ENCODE measurements at places on chromosomes 16 and 17.

DNA sequence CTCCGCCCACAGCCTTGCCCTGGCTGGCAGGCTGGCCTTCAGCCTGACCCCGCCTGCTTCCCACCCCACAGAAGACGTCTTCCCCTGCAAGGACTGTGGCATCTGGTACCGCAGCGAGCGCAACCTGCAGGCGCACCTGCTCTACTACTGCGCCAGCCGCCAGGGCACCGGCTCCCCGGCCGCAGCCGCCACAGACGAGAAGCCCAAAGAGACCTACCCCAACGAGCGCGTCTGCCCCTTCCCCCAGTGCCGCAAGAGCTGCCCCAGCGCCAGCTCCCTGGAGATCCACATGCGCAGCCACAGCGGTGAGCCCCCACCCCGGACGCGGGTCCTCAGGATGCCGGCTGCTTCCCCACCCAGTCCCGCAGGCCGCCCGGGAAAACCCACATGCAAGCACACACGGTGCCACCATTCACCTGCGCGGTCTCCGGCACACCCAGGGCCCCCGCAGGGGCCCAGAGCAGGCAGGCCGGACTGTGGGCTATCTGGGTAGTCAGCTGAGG lies 38.2 kb upstream of the ZC3H18 start:
- no peak for DNase-seq

DNA sequence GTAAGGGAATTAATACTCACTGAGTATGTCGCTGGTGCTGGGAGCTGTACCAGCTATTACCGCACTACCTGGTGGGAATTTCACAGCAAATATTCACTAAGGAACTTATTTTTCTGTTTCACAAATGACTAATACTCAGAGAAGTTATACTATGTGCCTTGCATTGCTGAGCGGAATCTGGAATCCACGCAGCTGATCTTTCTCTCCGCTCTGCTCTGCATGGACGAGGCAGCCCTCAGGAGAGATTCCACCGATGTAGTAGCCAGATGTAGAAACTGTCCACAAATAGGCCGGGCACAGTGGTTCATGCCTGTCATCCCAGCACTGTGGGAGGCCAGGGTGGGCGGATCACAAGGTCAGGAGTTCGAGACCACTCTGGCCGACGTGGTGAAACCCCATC lies 17.1 kb downstream of the NME3 start:
- no peak for DNase-seq

- DNase-seq = no peak
Observed at GRCh38 chr17:7838090-7839075, 4.4 kb downstream of the KDM6B start.

GRCh38 chr16:51402298-51402697 lies 251.2 kb upstream of the SALL1 start:
- DNase-seq = no peak

GRCh38 chr16:6576606-6577005 lies 756.0 kb upstream of the RBFOX1 start:
- no peak for DNase-seq

DNA sequence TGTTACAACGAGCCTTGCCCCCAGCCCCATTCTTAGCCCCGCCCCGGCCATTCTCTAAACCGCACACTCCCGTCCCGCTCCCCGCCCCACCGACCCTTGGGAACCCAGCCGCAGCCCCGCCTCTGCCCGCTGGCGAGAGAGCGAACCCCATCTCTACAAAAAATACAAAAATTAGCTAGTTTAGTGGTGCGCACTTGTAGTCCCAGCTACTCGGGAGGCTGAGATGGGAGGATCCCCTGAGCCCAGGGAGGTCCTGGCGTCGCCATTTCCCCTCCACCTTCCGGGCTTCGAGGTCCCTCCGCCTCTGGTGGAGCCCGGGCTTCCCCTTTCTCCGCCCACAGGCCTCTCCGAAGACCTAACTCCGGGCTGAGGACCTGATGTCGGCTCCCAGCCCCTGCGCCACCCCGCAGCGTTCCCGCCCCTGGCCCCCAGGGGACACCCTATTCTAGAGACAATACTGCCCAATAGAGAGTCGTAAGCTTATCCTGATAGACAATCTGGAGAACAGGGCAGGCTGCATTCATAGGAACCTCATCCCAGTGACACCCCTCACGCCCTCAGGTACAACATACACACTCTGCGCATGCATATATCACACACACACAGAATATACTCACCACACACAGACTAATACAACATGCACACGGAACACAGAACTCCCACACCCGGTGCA lies 480 bp upstream of the PROCA1 start:
- DNase-seq = no peak

GRCh38 chr16:47392081-47392480 lies 68.8 kb downstream of the ITFG1 start:
- DNase-seq = no peak

DNA sequence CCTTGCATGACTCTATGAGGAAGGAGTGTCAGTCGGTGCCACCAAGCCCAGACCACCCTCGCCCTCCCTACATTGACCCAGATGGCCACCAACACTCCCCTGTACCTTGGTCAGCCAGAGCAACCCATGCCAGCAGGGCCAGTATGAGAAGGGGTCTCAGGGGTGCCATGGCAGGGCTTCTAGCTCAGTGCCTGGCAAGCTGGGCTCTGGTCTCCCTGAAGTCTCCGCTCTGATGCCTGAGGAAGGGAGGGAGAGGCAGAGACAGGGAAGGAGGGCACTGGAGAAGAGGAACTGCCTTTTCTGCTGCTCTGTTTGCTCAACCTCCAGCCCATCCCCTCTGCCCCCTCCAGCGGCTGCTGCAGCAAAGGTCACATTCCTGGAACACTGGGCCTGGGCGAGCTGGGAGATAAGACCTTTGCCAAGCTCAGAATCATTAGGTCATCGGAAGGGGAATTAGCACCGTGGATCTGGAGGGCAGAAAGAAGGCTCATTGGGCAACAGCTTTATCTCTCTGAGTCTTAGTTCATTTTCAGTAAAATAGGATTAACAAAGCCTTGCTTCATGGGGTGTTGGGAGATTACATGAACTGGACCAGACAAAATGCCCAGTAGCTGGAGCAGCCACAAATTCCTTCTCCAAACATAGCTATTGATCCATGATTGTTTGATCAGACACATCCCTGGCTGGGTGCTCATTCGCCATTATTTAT lies at the start of gene VTN:
VTN (minus strand) TSS at position 273 of the 709 bp plus-strand sequence; CDS start at position 169, 104 bp downstream.
- no peak for DNase-seq

GRCh38 chr16:10992112-10992511 lies 47.7 kb downstream of the CLEC16A start:
- no peak for DNase-seq

GRCh38 chr16:83198977-83199376 lies 572.2 kb downstream of the CDH13 start:
- DNase-seq = no peak

- DNase-seq = no peak
Observed at GRCh38 chr16:58317608-58318152, 22.9 kb upstream of the PRSS54 start.

DNA sequence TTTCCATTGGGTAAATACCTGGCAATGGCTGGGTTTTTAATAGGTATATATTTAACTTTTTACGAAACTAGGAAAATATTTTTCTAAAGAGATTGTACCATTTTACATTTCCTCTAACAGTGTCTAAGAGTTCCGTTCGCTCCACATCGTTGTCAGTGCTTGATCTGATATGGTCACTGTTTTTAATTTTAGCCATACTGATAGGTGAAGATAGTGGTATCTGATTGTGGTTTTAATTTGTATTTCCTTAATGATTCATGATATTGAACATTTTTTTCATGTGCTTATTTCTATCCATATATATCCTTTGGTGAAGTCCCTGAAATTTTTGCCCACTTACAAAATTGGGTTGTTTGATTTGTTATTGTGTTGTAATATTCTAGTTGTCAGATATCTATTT lies 117.7 kb downstream of the CHD9 start:
- no peak for DNase-seq

GRCh38 chr16:75329943-75330342 lies 78.5 kb upstream of the BCAR1 start:
- DNase-seq = no peak

GRCh38 chr17:63450551-63450950 lies 4.4 kb upstream of the CYB561 start:
- no peak for DNase-seq

DNA sequence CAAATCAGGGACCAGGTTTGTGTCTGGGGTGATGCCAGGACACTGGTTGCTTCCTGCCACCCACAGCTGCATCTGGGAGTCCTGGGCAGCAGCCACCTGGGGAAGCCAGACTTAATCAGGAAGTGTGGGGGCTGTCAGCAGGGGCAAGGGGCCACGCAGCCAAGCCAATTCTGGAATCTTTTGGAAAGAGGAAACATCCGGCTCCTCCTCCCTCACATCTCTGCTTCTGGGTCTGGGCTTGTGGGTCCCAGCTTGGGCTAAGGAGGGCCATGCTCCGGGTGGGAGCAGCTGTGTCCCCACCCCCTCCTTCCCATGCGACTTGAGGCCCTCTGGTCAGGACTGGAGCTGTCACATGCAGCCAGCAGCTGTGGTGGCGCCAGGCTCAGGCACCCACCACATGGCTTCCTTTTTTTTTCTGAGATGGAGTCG lies 37.0 kb upstream of the CCDC182 start:
- no peak for DNase-seq

DNA sequence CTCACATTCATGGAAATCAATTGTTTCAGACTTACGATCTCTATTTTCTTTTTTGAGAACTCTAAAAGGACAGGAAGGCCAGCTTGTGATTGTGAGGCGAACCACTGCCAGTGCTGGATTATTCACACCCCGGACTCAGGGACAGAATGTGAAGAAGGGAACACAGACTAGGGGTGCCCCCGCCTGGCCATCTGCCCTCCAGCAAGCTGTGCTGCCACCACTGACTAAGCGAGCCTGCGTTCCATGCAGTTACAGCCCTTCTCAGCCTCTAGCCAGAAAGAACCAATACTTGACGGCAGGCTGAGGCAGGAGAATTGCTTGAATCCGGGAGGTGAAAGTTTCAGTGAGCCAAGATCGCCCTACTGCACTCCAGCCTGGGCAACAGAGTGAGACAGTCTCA lies 2.8 kb downstream of the HAGH start:
- DNase-seq = no peak

GRCh38 chr17:64032081-64032480 lies 11.6 kb upstream of the ICAM2 start:
- DNase-seq = no peak

GRCh38 chr17:47915776-47916398 lies 19.9 kb downstream of the SP2 start:
- no peak for DNase-seq

- DNase-seq = no peak
Observed at GRCh38 chr16:735982-736453, 4.8 kb downstream of the CIAO3 start.

DNA sequence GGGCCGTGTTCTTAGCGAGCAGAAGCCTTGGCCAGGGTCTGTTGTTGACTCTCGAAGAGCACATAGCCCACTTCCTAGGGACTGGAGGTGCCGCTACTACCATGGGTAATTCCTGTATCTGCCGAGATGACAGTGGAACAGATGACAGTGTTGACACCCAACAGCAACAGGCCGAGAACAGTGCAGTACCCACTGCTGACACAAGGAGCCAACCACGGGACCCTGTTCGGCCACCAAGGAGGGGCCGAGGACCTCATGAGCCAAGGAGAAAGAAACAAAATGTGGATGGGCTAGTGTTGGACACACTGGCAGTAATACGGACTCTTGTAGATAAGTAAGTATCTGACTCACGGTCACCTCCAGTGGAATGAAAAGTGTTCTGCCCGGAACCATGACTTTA lies 18.5 kb downstream of the RSPRY1 start:
- DNase-seq = no peak

DNA sequence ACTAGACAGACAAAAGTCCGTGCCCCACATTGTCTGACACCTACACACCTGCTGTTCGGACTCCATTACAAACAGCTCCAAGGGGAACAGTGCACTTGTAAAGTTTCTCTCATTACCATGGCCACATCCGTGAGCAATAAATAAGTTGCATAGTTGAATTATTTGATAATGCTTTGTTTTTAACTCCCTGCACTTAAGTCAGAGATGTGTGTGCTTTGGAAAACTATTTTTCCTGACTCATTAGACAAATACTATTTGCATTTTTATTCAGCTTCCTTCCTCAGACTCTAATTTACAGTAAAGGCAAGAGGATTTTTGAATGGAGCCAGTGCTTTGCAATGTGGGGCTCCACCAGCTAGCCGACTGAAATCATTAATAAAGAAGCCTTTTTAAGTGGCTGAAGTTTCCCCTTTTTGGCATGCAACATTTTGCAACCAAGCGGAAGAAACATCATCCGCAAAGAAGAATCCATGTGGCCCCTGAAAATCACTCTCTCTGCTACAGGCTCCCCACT lies 6.5 kb upstream of the CCL2 start:
- DNase-seq = no peak

GRCh38 chr17:9363440-9364350 lies 211.9 kb downstream of the STX8 start:
- DNase-seq = no peak

GRCh38 chr17:72717276-72717675 lies 375.2 kb downstream of the SLC39A11 start:
- no peak for DNase-seq

GRCh38 chr17:60641126-60641525 lies 36.5 kb upstream of the BCAS3 start:
- DNase-seq = no peak
